ENCODE measurements at places on chromosomes 11 and 22.

DNA sequence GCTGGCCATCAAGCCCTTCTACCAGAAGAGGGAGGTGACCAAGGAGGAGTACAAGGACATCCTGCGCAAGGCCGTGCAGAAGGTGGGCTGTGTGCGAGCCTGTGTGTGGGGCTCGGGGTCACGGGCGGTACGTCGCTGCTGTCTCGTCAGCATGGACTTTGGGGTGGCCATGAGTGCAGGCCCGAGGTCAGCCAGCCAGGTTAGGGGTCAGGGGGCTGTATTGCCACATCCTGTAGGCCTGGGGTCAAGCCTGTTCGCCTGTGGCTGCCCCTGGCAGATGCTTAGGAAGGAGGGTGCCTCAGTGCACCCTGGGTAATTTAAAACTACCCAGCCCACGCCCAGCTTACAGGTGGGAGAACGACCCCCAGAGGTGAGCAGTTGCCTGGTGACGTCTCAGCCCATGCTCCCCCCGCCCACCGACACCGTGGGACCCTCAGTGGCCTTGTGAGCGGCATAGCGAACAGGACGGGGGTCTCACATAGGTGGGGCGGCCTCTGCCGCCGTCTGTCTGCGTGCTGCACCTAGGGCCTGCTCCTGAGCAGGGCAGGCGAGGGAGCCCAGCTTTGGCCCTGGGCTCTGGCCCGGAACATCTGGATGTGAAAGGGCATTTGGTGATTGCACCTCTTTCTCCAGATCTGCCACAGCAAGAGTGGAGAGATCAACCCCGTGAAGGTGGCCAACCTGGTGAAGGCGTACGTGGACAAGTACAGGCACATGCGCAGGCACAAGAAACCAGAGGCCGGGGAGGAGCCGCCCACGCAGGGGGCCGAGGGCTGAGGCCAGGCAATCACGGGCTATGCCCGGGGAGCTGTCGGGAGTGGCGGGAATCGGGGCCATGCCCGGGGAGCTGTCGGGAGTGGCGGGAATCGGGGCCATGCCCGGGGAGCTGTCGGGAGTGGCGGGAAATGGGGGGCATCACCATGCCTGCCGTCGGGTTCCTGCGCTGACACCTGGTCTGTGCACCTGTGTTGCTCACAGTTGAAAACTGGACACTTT, 4.5 kb downstream of the IRF7 start:
- no peak for DNase-seq

DNA sequence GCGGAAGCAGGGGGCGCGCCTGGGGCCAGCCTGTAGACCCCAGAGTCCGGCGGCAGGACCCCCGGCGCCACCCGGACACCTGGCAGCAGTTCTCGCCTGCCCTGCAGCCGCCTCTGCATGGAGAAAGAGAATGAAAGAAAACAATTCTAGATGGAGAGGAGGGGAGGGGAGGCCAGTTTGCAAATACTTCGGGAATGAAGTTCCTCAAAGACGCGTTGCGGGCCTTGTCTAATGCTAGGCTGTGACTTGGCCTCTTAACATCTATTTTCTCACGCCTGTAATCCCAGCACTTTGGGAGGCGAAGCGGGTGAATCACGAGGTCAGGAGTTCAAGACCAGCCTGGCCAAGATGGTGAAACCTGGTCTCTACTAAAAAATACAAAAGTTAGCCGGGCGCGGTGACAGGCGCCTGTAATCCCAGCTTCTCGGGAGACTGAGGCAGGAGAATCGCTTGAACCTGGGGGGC, 2.1 kb upstream of the BARX2 start:
- no peak for DNase-seq

DNA sequence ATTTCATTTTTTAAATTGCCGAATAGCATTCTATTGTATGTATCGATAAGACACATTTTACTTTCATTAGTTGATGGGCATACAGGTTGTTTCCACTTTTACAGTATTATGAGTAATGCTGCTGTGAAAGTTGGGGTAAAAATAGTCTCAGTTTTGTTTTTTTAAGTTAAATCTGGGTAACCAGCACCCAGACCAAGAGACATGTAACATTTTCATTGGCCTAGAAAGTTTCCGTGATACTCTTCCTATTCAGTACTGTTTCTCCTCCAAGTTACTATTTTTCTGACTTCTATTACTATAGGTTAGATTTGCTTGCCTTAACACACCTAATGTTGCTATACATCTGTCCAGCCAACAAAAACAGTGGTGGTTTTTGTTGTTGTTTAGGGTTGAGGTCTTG, 12.3 kb downstream of the IPO7 start:
- DNase-seq, result no peak

DNA sequence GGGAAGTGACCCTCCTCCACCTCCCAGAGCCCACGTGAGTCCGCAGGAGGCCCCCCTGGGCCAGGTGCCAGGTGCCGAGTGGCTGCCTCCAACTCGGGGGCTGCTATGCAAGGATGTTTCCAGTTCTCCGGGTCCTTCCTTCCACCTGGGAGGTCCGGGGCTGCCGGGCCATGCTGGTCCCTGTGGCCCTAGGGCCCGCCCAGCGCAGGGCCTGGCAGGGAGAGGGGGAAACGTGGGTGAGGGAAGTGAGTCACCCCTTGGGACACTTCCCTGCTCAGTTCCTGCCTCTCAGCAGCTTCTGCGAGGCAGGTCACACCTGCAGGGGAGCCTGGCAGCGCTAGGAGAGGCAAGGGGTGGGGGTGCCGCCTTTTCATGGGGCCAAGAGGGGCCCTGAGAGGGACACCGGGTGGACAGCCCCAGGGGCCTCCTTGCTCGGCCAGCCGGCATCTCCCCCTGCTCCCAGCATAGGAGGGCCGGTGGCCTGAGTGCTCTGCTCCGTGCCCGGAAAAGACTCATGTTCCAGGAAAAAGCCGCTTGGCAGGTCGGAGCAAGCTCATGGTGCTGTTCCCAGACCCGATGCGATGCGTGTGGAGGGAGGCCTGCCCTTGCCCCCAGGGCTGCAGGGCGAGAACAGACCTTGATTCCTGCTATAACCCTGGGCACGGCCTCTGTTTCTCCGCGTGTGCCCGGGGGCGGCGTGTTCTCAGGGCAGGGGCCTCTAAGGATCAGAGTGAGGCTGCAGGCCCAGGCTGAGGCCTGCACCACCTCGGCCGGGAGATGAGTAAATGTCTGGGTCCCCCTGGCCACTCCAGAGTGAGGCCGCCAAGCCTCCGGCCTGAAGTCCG, 30.3 kb upstream of the WNT7B start:
- DNase-seq, result no peak

DNA sequence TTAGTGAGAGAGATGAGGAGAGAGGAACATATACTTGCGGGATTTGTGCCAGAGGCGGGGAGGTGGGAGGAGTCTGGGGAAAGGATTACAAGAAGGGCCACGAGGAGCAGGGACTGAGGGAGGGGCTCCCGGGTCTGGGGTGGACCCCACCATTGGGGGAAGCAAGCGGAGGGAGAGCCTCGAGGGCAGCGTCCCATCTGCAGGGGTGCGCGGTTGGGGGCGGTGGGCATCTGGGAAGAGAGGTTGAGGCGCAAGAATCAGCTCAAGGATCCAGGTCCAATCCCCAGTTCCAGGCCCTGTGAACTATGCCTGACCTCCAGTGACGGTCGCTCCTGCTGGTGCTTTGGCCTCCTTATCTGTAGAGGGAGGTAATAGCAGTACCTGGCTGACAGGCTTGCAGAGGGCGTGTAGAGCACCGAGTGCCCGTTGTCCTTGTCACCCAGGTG, 38.0 kb downstream of the ADAMTS15 start:
- DNase-seq, result no peak

- DNase-seq, result no peak
Observed at GRCh38 chr11:86735451-86736290, 63.3 kb upstream of the ME3 start.

DNA sequence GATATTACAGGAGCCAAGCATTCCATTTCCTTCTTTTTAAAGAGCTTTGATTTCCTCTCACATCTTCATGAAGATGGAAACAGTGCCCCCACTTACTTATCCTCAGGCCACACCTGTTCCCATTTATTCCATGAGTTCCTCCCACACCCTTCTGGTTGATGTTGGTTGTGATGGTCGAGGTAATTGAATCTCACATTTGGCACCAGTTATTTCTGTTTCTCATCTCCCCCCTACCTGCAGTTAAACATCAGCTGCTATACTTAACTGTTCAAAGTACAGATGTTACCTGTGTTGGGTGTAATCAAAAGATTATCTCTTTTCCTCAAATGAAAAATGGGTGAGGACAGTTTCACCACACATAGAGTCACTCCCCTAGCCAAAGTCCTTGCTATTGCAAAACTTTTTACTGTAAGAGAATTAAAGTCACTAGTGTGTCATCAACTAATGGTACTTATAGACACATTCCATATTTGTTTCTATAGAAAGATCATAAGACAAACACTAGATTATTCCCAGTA, 1.9 kb downstream of the TMEM45B start:
- DNase-seq, result no peak

- DNase-seq, result no peak
Observed at GRCh38 chr11:44397586-44398178, 87.7 kb upstream of the ALX4 start.

GRCh38 chr11:112448168-112448567, 187.5 kb upstream of the PLET1 start:
- DNase-seq, result no peak

GRCh38 chr11:100991541-100991940, 138.1 kb downstream of the PGR start:
- no peak for DNase-seq

- no peak for DNase-seq
Observed at GRCh38 chr11:12817681-12818332, 143.6 kb downstream of the TEAD1 start.

DNA sequence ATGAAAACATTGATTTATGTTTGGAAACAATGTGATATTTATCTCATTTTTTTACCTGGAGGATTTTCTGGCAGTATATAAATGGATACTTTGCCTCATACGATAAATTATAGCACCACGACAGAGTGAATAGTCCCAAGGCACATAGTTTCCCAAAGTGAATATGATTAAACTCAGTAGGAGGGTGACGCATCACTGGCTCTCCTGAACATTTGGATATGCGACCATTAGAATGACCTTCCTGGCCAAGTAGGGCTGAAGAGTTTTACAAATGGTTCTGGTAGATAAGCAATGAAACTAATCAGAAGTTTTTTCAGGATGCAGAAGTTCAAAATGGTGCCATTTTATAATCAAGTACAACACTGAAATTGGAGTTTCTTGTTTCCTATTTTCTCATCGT, 397.7 kb downstream of the AASDHPPT start:
- no peak for DNase-seq

DNA sequence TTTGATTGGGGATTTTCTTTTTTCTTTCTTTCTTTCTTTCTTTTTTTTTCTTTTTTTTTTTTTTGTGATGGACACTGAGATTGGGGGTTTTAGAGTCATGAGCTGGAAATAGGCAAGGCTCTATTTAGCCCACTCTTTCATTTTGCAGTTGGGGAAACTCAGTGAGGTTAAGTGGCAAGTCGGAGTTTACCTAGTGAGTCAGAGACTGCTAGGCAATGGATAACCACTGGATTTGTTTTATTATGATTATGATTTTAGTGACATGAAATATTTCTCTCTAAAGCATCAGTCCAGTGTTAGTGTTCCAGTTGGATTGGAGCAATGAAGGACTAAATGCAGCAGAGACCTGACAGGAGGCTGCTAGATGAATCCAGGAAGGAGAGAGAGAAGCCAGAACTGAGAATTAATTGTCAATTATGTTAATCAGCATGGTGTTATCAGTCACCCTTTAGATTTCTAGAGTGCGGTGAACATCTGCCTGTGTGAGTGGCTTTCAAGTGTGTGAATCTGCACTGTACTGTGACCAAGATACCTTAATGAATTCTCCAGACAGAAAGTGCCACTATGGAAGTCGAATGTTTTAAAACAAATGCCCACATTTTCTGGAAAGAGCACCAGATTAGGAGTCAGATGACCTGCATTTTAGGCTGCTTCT, 10.9 kb downstream of the BMAL1 start:
- DNase-seq, result no peak

- DNase-seq, result no peak
Observed at GRCh38 chr11:86365546-86365945, 9.1 kb upstream of the CCDC81 start.

GRCh38 chr11:5992604-5993251, 5.9 kb upstream of the OR52L1 start:
- DNase-seq, result no peak

GRCh38 chr11:64764040-64764611, 4.4 kb upstream of the PYGM start:
- DNase-seq, result no peak

GRCh38 chr11:100687630-100688395, 725 bp downstream of the ARHGAP42 start:
- DNase-seq, result no peak

DNA sequence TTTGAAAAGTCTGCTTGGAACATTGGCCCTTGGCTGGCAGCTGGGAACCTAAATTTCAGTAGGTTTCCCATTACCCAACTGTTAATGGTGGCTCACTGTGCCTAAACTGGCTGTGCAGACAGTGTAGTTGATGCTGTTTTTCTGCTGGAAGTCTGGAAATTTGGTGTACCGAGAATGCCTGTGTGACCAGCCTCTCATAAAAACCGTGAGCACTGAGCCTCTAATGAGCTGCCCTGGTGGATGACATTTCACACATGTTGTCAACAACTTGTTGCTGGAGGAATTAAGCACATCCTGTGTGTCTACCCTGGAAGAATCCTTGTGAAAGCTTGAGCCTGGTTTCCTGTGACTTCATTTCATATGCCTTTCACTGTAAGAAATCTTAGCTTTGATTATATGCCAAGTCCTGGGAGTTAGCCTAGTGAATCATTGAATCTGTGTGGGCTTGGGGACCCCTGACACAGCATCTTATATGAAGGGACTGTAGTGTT, 131.1 kb downstream of the LDLRAD3 start:
- no peak for DNase-seq

- DNase-seq, result no peak
Observed at GRCh38 chr22:17257121-17258001, 38.1 kb upstream of the ADA2 start.

- no peak for DNase-seq
Observed at GRCh38 chr11:123473941-123474677, 44.0 kb downstream of the GRAMD1B start.

DNA sequence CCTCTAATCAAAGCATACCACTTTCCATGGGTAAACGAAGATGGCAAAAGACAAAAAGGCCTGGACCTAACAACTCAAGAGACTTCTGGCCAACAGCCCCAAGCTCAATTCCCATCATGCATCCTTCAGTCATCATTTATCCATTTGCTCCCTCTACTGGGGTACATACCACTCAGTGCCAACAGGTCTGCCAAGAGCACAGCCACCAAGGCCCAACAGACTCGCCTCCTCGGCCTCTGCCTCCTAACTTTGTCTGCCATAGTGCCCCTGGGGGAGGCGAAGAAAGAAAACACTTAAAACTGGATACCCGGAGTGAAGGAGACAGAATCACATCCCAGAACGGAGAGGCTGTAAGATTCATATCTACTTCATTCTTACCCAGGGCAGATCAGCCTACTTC, 1.1 kb downstream of the HYOU1 start:
- no peak for DNase-seq

GRCh38 chr22:27404441-27404840, 397.1 kb downstream of the MN1 start:
- DNase-seq, result no peak

DNA sequence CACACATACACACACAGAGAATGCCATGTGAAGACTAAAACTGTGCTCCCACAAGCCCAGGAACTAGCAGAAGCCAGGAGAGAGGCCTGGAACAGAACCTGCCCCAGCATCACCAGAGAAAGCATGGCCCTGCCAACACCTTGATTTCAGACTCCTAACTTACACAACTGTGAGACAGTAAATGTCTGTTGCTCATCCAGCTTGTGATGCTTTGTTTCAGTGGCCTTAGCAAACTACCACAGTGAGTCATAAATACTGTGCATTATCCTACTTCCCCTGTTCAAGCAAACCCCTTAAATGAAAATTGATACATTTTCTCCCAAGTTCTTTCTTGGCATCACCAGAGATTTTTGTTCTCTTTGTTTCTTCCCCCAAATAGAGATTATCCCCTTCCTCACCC, 1539.4 kb upstream of the TENM4 start:
- no peak for DNase-seq
